ENCODE measurements at places on chromosomes 5 and 9. TPM values are rescaled to one million over a fixed set of nuclear protein-coding genes. Genes with fewer than 3 reads are reported as not detected.

Gene HTR4
- polyA plus RNA-seq, result not detected

Gene LCN9
- not detected for polyA plus RNA-seq

Gene SLC4A9
- not detected for polyA plus RNA-seq

Gene IGFBPL1
- 1.7 TPM for polyA plus RNA-seq

Gene MLANA
- polyA plus RNA-seq, result 0.88 TPM

Gene EQTN
- not detected for polyA plus RNA-seq

Gene RAPGEF6
- polyA plus RNA-seq, result 11.8 TPM

Gene CTXN3
- polyA plus RNA-seq, result 0.69 TPM

Gene PAM
- polyA plus RNA-seq, result 128 TPM

Gene PCDHB3
- polyA plus RNA-seq, result 1.6 TPM

Gene DAB2IP
- 40.0 TPM for polyA plus RNA-seq

Gene PCDHA10
- polyA plus RNA-seq, result 0.04 TPM

Gene TCF7
- 5.4 TPM for polyA plus RNA-seq

Gene PCDHA9
- 0.04 TPM for polyA plus RNA-seq

Gene SPINK13
- polyA plus RNA-seq, result 0.20 TPM

Gene OR13C3
- not detected for polyA plus RNA-seq

Gene ROPN1L
- not detected for polyA plus RNA-seq
